NCI-H748 treated with DMSO at 0.1 percent for 48 hours (cell line): ENCODE measurements at places on chromosomes 7 and 10.
A peak's percentile ranks its signal among the peaks of the same experiment; 100 is the strongest.

DNA sequence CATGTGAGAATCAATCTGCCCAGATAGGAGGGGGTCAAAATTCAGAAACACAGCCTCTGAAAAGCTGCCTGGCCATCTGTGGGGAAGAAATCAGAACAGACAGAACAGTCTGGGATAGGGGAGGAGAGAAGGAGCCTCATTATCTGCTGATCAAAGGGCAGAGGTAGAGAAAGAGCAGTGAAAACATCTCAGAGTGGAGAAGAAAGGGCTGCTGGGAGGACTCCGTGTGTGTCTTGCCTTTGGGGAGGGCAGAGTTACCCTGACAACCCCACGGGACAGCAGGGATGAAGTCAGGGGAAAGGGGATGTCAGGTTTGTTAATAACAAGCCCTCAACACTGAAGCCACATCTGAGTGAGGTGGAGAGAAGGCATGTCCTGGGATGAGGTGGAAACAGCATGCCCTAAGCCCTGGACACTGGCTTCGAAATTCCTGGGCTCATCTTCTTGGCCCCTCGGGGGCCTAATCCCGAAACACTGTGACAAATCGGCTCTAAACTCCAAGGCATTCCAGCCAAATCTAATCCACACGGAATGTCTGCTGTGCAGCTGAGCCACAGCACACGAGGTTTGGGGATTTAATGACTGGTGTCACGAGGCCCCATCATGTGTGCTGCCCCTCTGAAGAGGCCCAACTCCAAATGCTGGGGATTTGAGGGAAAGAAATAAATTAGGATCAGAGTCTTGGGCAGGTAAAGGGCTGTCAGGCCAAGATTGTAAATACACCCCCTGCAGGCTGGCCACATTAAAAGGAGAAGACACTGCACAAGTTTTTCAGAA, 82.8 kb upstream of the FGFR2 start:
- DNase-seq, result no peak

DNA sequence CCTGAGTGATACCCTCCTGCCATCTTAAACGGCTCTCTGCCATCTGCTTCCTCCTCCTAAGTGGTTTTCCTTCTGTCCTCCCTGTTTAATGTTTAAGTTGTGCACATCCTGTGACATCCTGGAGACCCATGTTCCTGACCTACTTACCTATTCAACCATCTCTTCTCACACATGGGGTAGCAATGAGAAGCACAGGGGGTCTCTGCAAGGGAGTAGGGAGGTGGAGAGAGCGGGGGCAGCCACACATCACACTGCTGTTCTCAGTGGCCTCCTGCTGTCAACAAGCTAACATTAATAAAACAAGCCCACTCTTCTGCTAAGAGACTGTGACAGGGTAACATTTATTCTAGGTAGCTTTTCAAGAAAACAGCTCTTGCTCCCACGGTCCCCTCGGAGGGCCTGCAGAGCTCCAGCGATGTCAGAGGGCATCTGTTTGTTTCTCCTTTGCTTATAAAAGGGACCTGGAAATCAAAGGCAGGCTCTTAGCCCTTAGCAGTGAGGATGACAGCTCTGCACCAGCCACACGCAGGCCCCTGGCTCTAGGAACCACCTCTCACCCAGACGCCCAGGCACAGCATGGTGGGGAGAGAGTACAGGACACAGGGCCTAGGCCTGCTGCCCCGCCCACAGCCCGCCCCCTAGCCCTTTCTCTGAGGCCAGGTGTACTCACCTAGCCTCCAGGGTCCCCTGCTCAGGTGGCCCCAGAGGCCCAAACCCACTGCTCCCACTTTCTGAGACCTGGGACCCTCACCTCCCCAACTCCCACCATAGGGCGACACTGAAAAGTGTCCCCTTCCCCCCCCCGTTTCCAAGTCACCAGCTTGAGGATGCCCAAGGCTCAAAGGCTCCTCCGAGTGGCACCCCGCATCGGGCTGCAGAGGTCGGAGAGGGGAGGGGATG, 943 bp upstream of the SLC18A2 start:
- DNase-seq, result no peak

DNA sequence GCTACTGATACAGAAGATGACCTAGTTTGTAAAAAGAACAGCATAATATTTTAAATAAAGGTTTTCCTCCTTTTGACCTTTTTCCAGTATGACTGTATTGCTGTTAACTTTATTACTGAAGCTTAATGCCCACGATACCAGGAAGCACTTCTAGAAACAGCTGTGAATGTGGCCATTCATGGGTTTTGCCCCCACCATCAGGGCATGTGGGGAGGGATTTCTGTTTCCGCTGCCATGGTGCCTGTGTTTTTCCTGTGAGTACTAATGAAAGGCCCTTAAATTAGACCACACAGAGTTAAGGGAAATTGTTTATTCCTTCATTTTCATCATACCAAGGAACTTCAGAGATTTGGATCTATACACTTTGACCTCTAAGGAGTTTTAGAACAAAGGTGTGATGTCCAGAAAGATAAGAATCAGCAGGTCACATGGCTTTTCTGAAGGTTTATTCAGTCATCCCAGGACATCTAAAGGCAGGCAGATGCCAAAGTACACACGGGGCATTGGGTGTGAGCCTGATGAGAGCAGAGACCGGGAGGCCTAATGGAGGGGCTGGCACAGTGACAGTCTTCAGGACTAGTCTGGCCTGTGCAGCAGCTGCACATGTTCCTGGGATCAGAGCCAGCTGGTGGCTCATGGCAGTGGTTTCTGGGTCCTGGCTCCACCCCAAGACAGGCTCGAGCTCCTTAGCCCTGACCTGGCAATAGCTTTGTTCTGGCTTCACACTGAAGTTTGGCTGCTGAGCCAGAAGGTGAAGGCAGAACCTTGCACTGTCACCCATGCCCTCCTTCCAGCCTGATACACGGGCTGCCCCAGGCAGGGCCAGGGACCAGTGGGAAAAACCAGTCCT, 190.9 kb downstream of the REEP3 start:
- DNase-seq, result no peak

- DNase-seq, result no peak
Measured at GRCh38 chr10:77969114-77969513, 42.6 kb upstream of the DLG5 start.

DNA sequence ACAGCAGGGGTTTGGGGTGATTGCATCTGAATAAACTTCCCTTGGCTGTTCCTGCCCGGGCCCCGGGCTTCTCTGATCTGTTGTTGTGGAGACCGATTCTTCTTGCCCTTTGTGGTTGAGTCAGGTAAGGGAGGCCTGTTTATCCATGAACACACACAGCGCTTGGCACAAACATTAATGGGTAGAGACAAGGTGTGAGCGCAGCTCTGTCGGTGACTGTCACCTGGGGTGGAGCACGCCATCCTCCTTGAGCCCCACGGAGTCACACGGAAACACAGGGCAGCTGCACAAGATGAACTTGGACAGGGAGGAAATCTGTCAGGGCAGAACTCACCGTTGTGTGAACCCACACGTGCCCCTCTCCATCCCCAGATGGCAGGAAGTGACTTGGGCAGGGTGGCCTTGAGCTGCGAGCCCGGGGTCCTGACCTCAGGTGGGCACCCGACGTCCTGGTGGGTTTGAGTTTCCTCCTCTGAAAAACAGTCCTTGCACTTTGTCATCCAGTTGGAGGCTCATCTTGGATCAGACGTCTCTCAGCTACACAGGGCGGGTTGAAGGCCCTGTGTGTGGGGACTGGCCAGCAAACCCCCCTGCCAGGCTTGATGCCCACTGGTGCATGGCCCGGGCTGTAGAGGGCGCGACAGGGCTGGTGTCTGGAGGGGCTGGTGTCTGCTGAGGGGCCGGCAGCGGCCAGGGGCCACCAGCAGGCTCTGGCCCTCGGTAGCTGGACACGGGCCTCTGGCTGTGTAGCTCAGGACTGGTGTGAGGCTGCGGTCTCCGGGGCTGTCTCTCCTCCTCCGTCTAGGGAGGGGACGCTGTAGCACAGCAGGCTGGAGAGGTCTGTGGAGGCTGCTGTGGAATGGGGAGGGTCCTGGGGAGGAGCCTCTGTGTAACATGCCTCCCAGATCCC, 24.2 kb upstream of the SHH start:
- DNase-seq, result no peak

- no peak for DNase-seq
Measured at GRCh38 chr10:43200538-43201390, 62.5 kb downstream of the CSGALNACT2 start.

DNA sequence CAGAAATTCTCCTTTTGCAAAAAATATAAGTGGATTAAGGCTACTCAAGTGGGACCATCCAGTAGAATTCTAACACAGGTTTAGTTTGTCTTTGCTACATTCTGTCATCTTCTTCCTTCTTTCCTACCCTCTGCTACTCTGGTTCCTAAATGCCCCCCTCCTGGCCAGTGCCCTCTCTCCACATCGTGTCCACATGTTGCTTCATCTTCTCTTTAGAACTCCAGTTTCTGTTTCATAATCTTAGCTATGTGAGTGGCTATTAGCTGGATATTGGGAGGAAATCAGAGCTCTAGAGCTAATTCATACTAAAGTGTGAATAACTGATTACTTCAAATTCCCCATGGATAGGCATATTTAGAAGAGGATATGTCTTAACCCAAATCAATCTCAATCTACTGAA, 528.5 kb downstream of the LRMDA start:
- DNase-seq, result no peak

- DNase-seq, result no peak
Measured at GRCh38 chr10:47351899-47352815, 4.0 kb downstream of the RBP3 start.

- DNase-seq, result no peak
Measured at GRCh38 chr7:103651593-103652377, 205.8 kb upstream of the SLC26A5 start.

DNA sequence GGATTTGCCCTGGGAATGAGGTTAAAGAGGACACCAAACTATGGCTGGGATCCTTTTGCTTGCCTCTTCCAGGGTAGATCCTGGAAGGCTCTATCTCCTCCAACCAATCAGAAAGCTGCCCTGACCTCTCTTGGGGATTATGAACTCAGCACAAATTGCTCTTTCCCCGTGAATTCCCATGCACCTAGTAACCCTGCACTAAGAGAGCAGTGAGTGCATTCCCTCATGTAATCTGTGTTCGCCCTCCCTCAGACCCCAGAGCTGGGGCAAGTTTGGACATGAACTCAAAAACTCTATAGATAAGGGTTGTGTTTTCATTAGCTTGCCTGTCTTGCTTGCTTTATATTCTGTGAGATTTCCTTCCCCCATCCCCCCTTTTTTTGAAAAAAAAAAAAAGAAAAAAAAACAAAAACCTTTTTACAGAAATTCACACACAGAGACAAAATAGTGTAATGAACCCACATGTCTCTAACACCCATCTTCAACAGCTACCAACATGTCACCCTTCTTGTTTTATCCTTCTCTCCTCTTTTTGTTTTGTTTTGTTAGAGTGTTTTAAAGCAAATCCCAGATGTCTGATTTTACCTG, 225.5 kb upstream of the TCF7L2 start:
- DNase-seq, result no peak

DNA sequence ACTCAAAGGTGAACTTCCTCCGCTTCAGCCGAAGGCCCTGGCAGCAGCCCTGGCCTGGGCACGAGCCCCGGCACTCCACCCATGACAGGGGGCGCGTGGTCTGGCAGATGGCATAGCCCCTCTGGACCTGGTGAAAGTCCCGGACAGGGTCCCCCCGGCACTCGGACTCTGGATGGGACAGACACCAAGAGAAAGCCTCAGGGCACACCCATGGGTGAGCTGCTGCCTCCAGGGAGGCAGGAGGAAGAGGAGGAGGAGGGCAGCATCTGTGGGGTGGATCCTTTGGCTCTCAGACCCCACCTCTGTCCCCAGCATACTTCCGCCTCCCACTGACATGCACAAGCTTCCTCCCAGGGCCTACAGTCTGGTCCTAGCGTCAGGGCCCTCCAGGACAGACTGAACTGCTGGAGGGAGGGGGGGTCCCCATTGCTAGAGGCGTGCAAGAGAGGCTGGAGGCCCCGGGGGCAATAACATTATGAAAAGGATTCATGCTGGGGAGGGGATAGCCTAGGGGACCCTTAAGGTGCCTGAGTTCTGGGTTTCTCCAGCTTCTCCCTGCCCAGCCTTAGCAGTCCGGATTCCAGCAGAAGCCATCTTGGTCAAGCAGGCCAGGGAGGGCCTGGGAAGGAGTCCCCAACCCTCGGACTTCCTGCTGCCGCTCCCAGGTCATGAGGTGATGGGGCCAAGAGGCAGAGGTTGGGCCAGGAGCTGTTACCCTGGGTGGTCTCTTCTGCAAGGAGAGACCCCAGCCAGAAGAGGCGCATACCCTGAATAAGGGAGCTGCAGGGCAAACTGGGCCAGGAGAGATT, 169.3 kb downstream of the LCOR start:
- DNase-seq, result no peak

- DNase-seq, result no peak
Measured at GRCh38 chr10:96967847-96968246, 135.7 kb downstream of the LCOR start.

DNA sequence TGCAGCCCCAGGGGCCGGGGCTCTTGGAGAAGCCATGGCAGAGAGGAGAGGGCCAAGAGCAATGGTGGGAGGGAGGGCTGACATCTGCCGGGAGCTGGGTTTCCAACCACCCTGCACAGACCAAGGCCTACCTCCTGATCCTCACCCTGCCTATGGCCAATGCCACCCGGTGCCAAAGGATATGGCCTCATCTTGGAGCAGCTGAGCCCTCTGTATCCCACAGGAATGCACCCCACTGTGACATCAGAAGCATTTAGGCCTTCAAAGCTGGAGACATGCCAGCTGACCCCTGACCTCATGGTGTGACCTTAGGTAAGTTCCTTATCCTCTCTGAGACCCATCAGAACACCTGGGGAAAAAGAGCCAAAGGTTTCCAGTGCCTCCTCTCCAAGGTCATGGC, 113.6 kb upstream of the ZMIZ1 start:
- no peak for DNase-seq

DNA sequence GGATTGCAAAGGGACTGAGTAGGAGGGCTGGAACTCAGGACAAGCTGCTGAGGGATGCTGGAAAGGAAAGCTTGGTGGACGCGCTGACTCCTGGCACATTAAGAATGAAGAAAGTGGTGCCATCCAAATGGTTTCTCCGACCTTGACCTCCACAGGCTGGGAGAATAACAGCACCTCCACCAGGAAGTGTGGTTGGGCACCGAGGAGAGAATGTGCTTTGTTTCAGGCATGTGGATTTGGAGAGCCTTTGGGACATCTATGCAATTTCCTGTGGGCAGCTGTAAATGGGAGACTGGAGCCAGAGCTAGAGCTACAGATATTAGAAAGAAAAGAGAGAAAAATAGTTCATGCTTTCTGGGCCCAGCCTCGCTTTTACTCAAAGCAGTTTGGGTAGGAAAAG, 29.8 kb upstream of the HABP2 start:
- DNase-seq, result no peak

GRCh38 chr7:19202599-19202998, 57.4 kb upstream of the FERD3L start:
- no peak for DNase-seq

GRCh38 chr10:123995082-123995460, 98.3 kb downstream of the CHST15 start:
- DNase-seq, result no peak

DNA sequence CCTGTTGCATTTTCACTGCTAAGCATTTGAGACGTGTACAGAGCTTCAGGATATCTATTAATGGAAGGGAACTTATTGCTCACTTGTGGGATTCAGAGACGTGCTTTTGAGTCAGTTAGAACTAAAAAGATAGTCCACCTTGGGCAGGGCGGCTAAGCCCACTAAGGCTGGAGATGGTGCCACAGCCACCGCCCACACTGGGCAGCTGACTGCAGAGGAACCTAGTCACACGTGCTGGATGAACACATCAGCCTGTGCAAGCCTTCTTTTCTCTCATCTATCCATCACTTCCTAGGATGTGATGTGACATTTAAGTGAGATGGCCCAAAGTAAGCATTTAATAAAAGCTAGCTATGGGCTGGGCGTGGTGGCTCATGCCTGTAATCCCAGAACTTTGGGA, 78.0 kb downstream of the PTPRE start:
- no peak for DNase-seq

GRCh38 chr10:117503244-117504205, 39.0 kb upstream of the EMX2 start:
- peak; percentile 28 for DNase-seq

- no peak for DNase-seq
Measured at GRCh38 chr7:12709726-12710502, 22.5 kb downstream of the ARL4A start.
